ENCODE measurements at places on chromosomes 1 and 21.
A peak's percentile ranks its signal among the peaks of the same experiment; 100 is the strongest.

GRCh38 chr1:42753070-42753469 lies 13.0 kb upstream of the CLDN19 start:
- no peak for DNase-seq

- DNase-seq: no peak
Observed at GRCh38 chr1:65483993-65484754, 63.7 kb downstream of the LEPR start.

GRCh38 chr1:197424380-197424779 lies 156.3 kb downstream of the CRB1 start:
- DNase-seq: no peak

DNA sequence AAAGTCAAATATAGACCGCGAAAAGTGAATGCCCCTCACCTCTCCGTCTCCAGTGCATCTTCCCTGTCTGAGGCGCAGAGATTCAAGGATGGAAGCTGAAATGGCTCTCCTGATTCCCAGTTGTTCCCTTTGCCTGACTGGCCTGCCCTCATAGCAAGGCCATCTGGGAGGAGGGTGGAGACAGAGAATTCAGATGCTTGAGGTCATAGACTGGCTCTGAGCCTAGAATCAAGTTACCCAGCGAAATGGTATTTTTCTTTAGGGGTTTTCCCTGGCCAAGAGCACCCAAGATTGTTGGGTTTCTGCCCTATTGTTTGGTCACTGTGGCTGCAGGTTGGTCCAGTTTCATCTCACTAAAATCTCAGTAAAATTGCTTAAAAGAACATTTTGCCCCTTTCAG lies 7.2 kb downstream of the METTL13 start:
- DNase-seq: no peak

DNA sequence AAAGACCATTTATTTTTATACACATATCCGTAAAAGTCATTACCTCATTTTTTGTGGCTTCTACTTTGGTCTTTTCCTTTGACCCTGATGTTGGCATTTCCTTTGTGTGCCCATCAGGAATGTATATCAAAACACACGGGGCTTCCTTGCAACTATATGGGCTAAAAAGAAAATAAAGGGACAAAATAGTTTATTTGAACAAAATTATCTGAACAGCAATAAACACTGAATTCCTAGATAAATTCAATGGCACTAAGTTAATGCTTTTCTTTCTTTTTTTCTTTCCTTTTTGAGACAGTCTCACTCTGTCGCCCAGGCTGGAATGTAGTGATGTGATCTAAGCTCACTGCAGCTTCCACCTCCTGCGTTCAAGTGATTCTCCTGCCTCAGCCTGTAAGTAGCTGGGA lies 45.2 kb downstream of the EPRS1 start:
- no peak for DNase-seq

DNA sequence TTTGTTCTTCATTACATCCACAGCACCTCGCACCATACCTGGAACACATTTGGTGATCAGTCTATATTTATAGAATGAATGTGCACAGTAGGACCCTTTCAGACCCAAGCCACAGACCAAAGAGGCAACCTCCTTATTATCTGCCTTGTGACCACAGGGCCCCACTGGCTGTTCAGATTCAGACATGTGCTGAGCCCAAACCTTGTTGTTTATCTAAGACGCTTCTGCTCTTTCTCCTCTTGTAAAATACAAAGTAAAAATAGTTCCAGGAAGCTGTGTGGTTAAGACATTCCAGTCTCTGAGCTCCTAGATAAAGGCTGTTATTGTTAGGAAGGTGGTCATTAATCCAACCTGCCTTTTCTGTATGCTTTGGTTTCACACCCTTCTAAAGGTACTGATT lies 3.6 kb upstream of the SCMH1 start:
- DNase-seq: no peak

GRCh38 chr1:91700771-91701471 lies 185.0 kb downstream of the TGFBR3 start:
- DNase-seq: no peak

- no peak for DNase-seq
Observed at GRCh38 chr1:7784492-7785071, 491 bp downstream of the PER3 start.

DNA sequence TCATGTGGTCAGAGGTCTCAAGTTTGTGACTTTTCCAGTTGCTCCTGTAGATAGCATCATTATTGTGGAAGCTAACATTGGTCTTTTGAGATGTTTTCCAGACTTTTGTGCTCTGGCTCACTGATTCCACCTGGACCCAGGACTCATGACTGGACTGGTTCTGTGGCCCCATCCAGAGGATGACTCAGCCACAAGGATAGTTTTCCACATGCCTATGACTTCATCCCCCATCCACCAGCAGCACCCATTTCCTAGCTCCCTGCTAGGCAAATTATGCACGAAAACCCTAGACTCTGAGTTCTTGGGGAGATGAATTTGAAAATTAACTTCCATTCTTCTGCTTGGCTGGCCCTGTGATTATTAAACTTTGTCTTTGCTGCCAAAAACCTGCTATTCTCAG lies 949.3 kb downstream of the MRPL39 start:
- DNase-seq: no peak

DNA sequence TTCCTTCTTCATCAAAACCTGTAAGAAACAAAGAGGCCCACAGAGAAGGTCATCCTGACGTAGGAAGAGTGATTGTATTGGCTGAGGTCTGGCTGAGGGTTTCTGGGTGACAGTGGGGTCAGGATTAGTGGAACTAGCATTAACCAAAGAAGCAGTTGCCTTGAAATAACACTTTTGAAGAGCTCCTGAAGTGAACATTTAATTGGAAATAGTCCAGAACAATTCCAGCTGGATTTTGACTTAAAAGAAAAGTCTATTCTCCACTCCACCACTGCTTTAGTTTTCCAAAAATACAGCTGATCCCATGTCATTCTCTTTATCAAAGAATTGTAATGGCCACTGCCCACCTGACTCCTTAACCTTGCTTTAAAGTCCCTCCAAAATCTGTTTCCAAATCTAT lies 27.7 kb downstream of the CASQ2 start:
- no peak for DNase-seq

- no peak for DNase-seq
Observed at GRCh38 chr1:90558754-90559378, 158.2 kb downstream of the BARHL2 start.

- no peak for DNase-seq
Observed at GRCh38 chr1:202810193-202810614, 550 bp upstream of the PCAT6 start.

DNA sequence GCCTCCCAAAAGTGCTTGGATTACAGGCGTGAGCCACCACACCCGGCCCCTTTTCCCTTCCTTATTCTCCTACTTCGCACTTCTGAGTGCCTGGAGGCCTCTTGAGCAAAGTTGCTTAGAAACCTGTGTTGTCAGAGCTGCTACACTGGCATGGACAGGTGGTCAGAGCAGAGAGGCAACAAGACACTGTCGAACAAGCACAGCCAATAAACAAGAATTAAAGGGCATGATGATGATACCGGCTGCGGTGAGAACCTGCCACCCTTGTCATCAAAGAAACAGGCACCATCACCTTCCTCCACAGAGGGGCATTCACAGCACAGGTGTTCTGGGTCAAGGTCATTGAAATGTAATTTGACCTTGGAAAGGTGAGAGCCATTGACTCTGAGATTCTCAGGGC lies 23.3 kb downstream of the STUM start:
- no peak for DNase-seq

- peak; percentile 86 for DNase-seq
Observed at GRCh38 chr1:162854245-162854882, 6.6 kb downstream of the CCDC190 start.

DNA sequence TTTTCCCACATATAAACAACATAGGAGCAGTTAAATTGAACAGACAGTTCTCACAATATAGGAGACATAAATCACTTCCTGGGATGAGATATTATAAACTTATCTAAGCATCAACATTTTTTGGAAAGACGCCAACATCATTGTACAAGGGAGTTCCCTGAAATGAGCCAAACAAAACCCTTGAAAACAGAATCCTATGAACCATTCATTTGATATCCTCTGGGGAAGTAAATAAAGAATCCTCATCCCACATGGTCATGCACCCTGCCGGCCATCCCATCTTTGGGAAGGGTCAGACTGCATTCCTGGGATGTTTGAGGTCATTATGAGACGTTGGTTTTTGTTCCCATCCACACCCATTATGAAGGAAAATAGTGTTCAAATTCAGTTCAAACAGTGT lies 111.8 kb upstream of the USP25 start:
- no peak for DNase-seq

- no peak for DNase-seq
Observed at GRCh38 chr21:45868488-45868887, 113.1 kb upstream of the COL6A1 start.

- DNase-seq: peak; percentile 46
Observed at GRCh38 chr1:76577525-76578185, 289.6 kb upstream of the ST6GALNAC5 start.

DNA sequence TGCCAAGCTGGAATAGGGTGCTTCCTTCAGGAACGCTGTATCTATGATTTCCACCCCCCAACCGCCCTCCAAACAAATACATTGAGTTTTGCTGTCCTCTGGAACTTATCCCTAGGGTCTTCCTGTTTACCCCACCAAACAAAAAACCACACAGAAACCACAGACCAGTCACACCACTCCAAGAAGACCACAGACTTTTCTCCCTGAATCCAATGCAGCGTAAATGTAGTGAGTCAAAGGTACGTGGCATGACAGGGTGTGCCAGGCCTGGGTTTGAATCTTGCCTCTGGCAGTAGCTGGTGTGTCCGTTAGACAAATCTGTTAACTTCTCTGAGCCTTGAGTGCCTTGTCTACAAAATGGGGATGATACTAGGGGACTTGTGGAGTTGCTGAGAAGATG lies 27.8 kb downstream of the ASAP3 start:
- DNase-seq: no peak

DNA sequence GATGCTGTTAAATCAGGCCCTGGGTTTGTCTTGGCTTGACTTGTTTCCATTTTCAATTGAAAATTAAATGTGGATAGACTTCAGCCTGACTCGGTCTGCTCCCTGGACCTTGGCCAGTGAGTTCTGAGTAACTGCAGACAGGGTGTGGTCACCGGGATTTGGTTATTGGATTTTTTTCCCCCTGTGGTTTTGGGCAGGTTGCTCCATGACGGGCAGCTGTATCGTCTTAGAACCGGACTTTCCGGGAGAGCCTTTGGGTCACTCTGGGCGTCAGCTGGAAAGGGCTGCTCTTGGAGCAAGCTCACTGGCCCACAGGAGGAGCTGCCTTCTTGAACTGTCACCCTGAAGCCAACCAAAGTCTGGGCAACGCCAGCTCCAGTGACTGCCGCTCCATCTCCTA lies 75.0 kb downstream of the CLIC6 start:
- no peak for DNase-seq
